ENCODE measurements at places on chromosomes 13 and 19.

DNA sequence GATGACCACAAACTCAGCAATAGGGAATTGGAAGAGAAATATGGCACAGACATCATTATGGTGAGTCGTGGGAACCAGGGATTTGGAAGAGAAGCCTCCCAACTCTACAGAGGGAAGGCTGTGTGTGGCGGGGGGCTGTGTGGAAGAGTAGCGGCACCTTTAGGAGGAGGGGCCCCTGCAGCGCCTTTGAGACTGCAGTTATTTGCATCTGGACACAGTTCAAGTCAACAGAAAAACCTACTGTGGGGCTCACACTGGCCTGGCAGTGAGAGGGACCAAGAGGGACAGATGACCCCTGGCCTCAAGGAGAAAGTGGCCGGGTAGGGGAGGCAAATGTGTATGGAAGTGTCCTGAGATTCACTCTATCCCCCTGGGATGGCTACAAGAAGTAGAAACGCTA is 5.1 kb downstream of the ATP12A start:
- DNase-seq: no peak

DNA sequence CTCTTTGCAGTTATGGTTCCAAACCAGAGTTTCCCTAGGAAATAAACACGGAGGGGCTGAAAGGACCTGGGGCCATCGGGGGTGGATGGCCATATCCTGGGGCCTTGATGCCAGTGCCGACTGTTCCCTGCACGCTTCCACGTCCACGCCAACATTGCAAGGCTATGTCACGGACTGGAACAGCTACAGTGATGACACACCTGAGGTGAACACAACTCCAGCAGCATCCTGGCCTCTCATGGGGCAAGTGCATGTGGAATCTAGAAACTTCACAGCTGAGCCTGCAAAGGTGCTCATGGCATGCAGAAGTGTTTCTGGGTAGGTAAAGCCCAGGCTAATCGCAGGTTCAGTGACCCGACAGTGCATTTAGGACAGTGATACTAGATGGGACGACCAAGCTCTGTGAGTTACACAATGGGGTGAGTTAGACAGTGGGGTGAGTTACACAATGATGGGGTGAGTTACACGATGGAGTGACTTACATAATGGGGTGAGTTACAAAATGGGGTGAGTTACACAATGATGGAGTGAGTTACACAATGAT is 52.0 kb upstream of the GAS6 start:
- DNase-seq: no peak

DNA sequence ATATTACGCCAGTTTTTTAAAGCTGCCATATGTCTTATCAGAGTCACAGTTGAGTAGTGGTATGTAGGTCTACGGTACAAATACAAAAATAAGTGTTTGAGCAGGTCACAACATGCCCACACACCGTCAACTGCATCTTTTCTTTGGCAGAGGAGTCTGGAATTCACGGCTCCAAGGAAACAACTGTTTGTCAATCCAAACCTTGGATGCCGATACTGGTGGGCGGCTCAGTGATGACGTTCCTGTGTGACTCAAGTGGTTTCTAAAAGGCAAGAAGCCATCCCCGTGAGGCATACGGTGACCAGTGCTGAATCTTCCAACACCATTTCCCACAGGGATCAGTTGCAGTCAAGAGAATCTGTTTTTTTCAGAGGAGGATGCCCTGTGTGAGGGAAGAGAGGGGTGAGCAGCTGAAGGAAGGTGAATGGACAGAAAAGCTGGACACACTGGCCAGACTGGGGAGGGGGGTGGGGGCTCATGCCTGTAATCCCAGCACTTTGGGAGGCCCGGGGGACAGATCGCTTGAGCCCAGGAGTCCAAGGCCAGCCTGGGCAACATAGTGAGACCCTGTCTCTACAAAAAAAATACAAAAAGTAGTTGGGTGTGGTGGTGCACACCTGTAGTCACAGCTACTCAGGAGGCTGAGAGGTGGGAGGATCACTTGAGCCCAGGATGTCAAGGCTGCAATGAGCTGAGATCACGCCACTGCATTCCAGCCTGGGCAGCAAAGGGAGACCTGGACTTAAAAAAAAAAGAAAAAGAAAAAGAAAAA is 22.8 kb upstream of the CEBPG start:
- DNase-seq: no peak

DNA sequence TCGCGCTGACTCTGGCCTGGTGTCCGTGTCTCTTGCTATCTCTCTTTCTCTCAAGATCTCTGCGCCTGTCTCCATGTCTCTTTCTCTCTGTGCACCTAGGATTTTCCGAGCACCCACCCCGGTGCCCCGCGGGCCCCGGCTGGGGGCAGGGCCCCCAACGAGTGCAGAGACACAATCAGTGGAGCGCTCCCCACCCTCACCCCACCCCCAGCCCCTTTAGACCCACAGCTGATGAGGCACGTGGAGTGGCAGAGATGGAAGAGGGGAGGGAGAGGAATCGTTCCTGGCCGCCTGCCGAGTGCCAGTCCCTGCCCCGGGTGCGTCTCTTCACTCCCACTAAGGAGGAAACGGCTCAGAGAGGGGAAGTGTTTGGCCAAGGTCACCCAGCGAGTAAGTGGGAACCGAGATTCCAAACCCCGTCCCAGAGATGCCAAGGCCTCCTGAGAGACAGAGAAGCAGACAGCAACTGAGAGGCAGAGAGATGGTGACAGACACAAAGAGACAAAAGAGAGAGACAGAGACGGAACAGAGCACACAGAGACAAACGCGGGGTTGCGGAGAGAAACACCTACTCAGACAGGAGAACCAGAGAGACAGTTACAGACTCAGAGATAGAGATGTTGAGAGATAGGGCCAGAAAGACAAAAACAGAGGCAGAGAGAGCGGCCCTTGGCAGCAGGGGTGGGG is 626 bp upstream of the BCL3 start:
- peak; percentile 68 for DNase-seq

DNA sequence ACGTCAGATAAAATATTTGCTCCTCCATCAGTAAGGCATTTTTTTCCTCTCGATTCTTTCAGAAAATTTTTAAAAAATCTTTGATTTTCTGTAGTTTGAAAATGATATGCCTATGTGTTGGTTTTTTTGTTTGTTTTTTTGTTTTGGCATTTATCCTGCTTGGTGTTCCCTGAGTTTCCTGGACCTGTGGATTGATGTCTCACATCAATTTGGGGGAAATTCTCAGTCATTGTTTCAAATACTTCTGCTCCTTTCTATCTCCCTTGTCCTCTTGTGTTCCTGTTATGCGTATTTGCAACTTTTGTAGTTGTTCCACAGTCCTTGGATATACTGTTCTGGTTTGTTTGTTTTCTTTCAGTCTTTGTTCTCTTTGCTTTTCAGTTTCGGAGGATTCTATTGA is 18.8 kb upstream of the FLT1 start:
- no peak for DNase-seq

DNA sequence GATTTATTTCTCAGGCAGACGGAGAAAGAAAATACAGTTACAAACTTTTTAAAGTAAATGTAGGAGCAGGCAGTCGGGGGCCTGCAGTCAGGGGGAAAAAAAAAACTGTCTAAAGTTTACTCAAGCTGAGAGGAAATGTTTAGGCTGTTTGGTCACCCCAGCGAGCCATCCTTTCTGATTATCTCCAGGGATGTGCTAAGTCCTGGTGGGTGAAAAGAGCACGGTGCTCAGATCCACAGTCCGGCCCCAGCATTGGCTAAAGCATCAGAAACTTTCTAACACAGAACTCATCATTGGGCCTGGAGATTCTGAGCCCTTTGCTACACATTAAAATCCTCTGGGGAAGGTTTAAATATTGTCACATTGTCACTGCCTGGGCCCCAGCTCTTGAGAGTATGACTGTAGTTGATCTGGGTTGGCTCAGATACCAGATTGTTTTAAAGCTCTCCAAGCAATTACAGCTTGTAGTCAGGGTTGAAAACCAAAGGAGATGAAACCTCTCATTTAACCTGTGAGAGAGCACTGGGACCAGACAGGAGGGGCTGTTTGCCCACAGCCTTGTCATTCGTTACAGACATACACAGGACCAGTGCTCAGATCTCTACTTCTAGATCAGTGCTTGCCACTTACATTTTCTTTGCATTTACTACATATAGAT is 131.1 kb upstream of the HTR2A start:
- no peak for DNase-seq

DNA sequence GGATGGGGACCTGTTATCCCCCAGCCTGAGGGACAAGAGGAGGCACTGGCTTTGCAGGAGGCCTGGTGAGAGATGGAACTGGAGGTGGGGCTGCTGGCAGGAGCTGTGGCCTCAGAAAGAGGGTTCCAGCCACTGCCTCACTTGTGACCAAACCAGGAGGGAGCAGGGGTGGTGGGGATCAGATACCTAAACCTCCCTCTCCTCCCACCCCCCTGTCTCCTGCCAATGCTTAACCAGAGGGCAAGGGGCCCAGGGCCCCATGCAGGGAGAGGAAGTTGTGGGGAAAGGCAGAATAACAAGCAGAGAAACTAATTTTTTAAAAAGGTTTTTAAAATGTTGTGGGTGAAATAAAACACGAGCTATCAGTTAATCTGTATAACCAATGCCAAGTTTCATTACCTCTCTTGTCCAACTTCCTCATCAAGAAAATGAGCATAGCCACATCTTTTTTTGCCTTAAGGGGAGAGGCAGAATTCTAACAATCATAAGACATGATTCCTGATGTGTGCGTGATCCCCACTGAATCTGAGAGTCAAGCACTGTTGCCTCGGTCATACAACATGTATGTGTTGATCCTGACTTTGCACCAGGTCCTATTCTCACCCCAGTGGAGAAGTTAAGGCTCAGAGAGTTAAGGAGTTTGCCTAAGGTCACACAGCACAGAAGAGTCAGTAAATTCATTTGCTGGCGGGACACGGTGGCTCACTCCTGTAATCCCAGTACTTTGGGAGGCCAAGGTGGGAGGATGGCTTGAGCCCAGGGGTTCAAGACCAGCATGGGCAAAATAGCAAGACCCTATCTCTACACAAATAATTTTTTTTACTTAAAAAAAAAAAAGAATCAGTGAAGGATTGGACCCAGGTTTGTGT is 12.9 kb downstream of the FXYD5 start:
- no peak for DNase-seq

DNA sequence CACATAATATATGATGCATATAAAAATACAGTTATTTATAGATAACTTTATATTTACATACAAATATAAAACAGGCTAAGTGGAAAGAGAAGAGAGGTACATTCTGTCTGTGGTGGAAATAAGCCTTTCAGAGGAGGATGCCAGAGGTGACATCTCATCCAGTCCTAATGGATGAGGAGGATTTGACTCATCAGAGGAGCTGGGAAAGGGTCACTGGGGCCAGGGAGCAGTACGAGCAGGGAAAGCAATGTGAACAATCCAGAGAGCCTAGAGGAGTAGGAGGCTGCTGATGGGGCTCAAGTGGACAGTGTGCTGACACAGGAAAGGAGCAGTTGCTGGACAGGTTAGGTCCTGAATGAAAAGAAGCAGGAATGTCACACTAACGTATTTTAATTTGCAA is 18.6 kb downstream of the NALCN start:
- peak; percentile 59 for DNase-seq

DNA sequence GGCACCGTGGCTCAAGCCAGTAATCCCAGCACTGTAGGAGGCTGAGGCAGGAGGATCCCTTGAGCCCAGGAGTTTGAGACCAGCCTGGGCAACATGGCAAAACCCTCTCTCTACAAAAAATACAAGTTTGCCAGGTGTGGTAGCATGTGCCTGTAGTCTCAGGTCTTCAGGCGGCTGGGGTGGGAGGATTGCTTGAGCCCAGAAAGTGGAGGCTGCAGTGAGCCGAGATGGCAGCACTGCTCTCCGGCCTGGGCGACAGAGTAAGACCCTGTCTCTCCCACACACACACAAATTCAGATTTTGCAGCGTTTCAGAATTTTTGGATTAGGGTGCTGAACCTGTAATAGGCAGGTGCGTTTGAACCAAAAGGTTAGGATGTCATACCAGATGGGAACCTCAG is 2.2 kb downstream of the RPS11 start:
- no peak for DNase-seq

DNA sequence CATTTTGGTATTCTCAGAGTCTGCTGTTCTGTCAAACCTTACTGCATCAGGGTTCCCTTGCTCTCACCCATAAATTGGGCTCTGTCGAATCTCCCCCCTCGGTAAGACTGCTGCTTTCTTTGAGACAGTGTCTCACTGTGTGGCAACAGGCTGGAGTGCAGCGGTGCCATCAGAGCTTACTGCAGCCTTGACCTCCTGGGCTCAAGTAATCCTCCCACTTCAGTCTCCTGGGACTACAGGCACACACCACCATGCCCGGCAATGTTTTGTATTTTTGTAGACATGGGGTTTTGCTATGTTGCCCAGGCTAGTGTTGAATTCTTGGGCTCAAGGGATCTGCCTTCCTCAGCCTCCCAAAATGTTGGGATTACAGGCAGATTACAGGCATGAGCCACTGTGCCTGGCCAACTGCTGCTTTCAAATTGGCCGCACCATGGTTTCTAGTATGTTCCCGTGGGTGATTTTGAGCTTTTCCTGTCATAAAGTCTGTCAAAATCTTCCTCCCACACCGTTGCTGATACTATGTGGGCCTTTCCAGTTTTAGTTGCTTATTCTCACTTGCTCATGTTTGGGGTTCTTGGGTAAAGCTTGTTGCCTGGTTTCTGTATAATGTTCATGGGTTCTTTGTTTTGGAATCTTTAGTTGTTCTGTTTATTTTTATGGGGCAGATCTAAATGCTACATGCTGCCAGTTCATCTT is 10.6 kb downstream of the RFC3 start:
- DNase-seq: no peak

- DNase-seq: no peak
Observed at GRCh38 chr13:25196971-25197370, 24.9 kb upstream of the AMER2 start.

DNA sequence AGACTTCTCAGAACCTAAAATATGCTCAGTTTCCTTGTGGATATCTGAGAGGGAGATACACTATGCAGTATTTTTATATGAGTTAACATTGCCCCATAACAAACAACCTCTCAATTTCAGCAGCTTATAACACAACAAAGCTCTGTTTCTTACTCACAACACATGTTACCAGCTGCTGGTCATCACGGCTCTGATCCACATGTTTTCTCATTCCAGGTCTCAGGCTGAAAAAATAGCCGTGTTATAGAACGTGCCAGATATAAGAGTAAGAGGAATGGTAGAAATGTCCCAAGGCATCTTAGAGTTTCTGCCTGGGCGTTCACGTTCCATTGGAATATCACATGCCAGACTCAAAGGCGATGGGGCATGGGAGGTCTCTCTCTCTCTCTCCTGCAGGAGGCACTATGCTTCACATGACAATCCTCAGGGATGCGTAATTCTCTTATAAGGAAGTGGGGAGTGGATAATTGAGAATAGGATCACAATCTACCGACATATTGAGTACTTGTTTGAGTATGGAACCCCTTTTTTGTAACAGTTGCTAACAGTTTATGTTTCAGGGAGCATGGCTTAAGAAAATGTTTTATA is 246.6 kb downstream of the NHLRC3 start:
- DNase-seq: no peak

DNA sequence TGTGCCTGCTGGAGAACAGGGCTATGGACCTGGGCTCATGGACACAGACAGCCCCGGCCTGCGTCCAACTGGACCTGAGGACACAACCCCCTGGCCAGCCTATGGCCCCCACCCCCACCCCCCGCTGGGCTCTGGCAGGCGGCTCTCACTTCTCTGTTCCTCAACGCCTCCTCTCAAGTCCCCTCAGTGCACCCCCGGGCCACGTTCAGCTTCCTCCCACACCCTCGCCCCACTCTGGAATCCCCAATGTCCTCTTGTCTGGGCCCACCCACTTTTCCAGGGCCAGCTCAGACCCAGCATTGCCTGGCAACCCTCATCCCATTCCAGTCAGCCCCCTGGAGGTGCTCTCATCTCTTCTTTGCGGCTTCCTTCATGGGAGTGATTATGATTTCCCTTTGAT is 130.2 kb upstream of the SPACA7 start:
- no peak for DNase-seq
